HEK293T (cell line): ENCODE measurements at places on chromosomes 7 and 10.

DNA sequence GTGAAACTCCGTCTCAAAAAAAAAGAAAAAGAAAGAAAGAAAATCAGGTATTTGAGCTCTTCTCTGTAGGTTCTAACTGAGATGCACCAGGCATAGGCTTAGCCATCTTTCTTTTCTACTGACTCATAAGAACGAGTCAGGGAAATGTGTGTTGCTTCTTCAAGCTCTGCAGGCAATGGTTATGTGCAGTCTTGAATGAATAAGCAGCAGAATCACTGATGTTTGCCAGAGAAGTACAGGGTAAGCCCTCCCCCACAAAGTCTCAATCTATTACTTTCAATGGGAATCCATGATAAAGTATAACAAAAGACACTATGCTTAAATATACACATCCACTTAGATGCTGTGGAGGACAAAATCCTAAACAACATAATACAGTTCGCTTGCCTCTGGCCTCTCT is 239.2 kb downstream of the PARD3 start:
- no peak for DNase-seq

DNA sequence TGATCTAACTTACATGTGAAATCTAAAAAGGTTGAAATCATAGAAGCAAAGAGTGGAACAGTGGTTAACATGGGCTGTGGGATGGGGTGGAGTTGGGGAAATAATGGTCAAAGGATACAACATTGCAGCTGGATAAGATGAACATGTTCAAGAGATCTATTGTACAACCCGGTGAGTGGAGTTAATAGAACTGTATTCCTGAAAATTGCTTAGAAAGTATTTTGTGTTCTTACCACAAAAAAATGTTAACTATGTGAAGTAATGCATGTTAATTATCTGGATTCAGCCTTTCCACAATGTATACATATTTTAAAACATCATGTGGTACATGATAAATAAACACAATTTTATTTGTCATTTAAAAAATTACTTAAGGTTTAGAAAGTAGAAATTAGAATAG is 271.0 kb upstream of the LRRTM3 start:
- DNase-seq, result no peak

DNA sequence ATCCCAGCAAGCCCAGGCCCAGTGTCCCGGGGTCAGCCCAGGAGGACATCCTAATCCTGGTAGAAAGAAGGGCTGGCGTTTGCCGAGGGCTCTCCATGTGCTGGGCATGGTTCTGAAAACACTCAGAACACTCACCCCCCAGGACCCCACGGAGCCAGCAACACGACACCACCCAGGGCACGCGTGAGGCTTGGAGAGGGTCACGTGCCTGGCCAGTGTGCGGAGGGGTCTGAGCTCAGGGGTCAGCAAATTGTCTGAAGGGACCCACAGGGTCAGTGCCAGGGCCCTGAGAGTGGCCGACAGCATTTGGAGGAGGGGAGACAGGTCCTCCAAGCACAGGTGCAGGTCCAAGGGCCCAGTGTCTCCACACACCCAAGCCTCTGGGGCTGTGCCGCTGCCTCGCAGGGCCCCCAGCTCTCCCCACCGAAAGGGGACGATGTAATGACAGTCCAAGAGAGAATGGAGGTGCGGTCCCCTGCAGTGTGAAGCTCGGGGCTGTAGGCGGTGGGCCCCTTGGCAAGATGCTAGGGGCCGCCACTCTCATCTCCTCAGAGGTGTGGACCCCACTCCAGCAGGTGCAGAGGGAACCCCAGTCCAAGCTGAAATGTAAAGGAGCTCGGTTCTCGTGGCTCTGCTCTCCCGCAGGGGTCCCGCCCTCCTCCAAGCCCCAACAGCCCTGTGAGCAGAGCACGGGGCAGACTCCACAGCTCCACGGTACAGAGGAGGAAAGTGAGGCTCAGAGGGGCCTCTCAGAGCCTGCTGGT is 7.8 kb downstream of the FOXL3 start:
- no peak for DNase-seq

- no peak for DNase-seq
Measured at GRCh38 chr7:47609803-47610452, 28.0 kb upstream of the TNS3 start.

GRCh38 chr7:83832009-83832408 is 183.1 kb upstream of the SEMA3E start:
- DNase-seq, result no peak

GRCh38 chr10:132527339-132528063 is 10.1 kb upstream of the INPP5A start:
- DNase-seq, result no peak

- peak; percentile 21 for DNase-seq
Measured at GRCh38 chr7:371779-372545, 82.0 kb downstream of the FOXL3 start.

- DNase-seq, result peak; percentile 1
Measured at GRCh38 chr7:64875258-64875657, 27.8 kb upstream of the ZNF273 start.

GRCh38 chr10:88828310-88828709 is 23.3 kb downstream of the ANKRD22 start:
- DNase-seq, result no peak

- DNase-seq, result no peak
Measured at GRCh38 chr10:132124201-132124920, 58.6 kb downstream of the JAKMIP3 start.

DNA sequence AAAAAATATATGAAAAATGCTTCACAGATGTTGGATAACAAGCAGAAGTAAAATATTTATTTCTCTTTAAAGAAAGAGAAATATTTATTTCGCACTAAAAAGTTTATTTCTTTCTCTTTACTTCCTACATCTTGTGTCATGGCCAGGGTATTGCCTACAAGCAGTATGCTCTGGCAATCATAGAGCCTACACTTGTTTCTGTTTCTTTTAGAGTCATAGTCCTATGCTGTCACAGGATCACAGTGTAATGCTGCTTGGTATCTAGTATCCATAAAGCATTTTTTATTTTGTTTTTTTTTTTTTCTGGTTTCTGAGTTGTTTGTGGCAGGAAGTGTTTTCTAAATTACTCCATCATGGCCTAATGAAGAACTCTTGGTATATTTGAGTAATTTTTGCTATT is 116.0 kb downstream of the ATRNL1 start:
- no peak for DNase-seq

- DNase-seq, result no peak
Measured at GRCh38 chr7:124956160-124956559, 26.5 kb upstream of the POT1 start.

- DNase-seq, result no peak
Measured at GRCh38 chr10:26739071-26739631, 41.6 kb downstream of the PDSS1 start.
